ENCODE measurements at places on chromosomes 1 and 21. TPM values are rescaled to one million over a fixed set of nuclear protein-coding genes. Genes with fewer than 3 reads are reported as not detected.
A peak's percentile ranks its signal among the peaks of the same experiment; 100 is the strongest.

DEPDC1 gene
- 192 TPM for total RNA-seq

ADAMTSL4 gene
- total RNA-seq, result 5.8 TPM

OR2T11 gene
- total RNA-seq, result not detected

LCE1F gene
- total RNA-seq, result not detected

AGO4 gene
- total RNA-seq, result 8.1 TPM

PDPN gene
- not detected for total RNA-seq

TMEM81 gene
- 6.0 TPM for total RNA-seq

ARHGEF10L gene
- 3.3 TPM for total RNA-seq

MPZ gene
- 54.3 TPM for total RNA-seq

CELSR2 gene
- 3.8 TPM for total RNA-seq

TNN gene
- total RNA-seq, result not detected

PRAMEF2 gene
- total RNA-seq, result not detected

OR2L13 gene
- not detected for total RNA-seq

TDRD5 gene
- 0.10 TPM for total RNA-seq

GJA8 gene
- total RNA-seq, result not detected

TMPRSS15 gene
- total RNA-seq, result 0.32 TPM

DNA sequence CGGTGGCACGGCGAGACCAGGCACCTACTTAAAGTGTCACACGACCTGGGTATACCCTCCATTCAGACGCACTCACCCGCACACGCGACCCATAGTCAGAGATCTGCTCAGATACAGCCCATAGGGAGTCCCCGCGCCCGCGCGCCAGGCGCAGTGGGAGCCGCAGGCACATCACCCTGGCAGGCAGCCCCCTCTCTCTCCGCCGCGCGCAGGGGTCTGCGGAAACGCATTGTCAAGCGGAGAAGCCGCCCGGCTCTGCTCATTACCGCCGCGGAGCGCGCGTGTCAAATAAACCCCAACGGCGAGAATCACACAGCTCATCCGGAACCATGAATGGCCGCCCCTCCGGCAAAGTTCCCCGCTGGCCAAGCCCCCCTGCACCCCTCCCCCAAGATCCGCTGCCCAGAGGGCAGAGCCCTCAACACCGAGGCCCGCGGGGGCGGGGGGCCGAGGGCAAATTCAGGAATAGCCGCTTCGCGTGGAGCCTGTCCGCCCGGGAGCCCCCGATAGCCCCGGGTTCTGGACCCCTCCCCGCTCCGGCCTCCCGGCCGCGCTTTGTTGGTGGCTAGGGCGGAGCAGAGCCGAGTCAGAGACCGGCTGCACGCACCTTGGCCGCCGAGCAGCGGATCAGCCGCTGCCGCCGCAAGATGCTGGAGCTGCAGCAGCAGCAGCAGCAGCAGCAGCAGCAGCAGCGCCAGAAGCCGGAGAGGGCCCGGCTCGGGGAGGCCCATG is 522 bp downstream of the LRP8 start:
- no peak for DNase-seq

GRCh38 chr1:61898658-61899057 is 156.4 kb downstream of the PATJ start:
- no peak for DNase-seq

GRCh38 chr1:50066806-50067205 is 41.9 kb upstream of the ELAVL4 start:
- DNase-seq, result no peak

- no peak for DNase-seq
Observed at GRCh38 chr1:70483342-70483741, 72.3 kb downstream of the CTH start.

DNA sequence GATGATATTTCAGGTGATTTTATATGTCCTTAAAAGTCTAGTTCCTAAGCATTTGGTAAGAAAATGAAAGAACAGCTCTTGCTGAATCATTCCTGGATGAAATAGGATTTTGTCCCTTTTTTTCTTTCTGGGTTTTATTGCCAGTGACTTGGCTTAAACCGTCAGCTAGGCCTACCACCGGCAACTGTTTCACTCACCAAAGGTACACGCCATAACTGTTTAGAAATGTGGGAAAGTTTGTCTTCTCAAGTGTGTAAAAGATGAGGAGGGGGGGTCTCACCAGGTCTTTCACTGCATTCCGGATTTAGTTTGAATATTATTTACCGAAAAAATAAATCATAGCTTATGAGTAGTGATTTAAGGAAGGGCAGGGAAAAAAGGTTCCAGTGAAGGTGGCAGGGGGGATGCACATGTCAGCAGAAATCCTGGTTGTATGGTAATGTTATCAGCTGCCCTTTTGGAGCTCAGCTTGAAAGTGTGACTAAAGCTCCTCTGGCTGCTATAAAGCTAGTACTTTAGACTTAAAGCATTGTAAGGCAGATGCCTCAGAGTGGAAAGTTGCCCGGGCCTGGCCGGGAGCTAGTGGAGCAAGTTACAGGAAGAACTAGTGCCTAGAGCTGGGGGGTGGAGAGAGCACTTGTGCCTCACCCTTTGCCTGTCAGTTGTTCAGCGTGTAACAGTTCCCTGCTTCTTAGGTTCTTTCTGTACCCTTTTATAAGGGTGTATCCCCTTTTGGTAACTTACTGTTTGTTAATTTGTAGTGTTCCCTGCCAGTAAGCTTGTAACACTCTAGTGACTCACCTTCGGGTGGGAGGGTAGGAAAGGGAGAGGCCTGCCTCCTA is 3.1 kb downstream of the ATP1A1 start:
- peak; percentile 24 for DNase-seq

DNA sequence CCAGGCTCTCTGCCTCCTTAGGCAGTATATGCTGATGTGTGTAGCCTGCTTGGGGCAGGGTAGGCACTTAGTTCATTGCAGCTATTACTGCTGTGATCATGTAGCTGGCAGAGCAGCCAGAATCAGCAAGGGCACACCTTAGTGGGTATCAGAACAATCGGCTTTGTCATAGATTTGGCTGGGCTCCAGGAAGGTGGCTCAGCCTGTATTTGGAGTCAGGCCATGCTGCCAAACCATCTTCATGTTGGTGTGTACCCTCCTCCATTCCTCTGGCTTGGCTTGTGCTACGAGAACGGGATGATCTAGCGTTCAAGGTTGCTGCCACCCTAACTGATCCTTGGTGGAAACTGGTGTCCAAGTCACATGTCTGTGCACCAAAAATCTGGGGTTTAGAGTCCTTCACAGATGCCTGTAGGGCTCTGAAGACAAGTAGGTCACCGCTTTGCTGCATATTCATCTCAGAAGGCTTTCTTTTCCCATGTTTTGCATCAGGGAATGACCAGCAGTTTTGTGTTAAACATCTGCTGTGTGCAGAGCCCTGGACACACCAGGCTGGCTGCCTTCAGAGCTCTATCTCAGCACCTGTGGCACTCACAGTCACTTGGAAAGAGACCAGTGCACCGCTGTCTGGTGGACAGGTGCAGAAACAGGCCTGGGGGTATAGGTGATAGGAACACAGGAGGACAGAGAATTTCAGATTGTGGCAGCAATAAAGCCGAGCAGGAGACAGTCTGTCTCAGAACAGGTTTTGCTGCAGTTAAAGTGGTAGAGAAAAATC is 23.7 kb downstream of the VANGL1 start:
- no peak for DNase-seq

DNA sequence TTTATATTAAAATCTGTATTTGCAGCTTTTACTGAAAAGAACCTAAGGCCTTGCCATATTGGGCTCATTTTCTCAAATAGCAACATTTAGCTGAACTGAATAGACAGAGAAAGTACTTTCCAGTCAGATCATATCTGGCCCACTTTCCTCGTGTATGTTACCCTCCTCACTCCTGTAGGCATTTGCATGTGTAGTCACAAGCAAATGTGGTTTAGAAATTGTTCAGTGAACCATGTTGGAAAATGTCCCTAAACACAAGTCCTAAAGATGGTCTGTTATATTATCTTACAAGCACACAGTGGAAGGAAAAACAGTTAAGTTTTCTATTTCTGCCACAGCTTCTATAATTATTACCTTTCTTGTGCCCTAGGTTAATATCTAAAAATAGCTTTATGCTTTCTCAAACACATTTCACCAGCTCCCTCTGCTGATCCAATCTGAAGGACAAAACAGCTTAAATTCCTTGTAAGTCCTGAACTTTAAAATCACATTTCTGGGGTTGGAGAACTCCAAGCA is 606 bp upstream of the FMO4 start:
- no peak for DNase-seq

GRCh38 chr1:43206600-43207228 is 34.6 kb downstream of the CFAP57 start:
- peak; percentile 93 for DNase-seq

- DNase-seq, result no peak
Observed at GRCh38 chr1:165910764-165911421, 83.5 kb downstream of the UCK2 start.

DNA sequence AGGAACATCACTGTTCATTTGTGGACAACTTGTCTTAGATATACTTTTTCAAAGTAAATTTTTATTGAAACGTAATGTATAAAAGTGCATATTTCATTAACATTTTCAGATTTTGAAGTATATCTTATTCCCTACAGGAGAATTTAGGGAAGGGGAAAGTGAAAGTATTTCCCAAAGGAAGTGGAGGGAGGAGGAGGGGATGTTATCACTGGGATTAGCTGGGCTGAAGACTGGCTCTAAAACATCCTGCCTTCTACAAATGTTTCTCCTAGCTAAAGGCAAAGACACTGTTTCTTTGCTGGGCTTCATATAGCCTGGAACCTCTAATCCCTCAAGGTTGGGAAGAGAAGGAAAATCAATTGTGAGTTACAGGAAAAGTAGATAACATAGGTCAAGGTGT is 7.1 kb upstream of the ZNF697 start:
- no peak for DNase-seq

- no peak for DNase-seq
Observed at GRCh38 chr1:178048426-178048825, 45.5 kb upstream of the RASAL2 start.

GRCh38 chr1:77342745-77343144 is 60.9 kb downstream of the AK5 start:
- no peak for DNase-seq

GRCh38 chr1:32052887-32053286 is 19.9 kb upstream of the TMEM39B start:
- DNase-seq, result no peak

- no peak for DNase-seq
Observed at GRCh38 chr1:154344977-154345837, 19.9 kb downstream of the ATP8B2 start.

DNA sequence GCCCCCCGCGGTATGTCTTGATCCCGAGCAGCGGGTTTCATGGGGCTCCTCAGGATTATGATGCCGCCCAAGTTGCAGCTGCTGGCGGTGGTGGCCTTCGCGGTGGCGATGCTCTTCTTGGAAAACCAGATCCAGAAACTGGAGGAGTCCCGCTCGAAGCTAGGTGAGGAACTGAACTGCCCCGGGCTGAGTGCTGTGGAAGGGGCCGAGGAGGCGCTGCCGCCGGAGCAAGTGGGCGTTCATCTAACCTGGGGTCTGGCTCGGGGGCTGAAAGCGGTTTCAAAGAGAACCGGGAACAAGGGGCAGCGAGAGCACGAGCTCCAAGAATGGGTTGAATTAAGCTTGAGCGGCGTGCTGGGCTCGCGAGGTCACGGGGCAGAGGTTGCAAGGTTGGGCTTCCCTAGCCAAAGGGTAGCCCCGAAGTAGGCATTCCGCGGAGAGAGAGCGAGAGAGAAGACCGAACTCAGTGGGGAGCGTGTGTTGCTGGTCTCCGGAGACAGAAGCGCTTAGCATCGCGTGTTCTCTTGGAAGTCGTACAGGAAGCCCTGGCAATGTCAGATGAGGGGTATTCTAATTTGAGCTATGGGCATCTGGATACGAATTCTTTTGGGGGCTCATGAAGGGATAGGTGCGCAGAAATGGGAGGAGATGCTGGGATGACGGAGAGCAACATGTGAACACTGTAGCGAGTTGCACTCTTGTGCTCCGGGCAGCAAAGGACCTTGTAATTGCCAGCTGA is 732 bp downstream of the HS2ST1 start:
- peak; percentile 15 for DNase-seq
